ENCODE measurements at places on chromosomes 3 and 15.

GRCh38 chr3:134312072-134312872 lies 61.6 kb upstream of the RYK start:
- DNase-seq = no peak

GRCh38 chr3:143956838-143957237 lies 14.8 kb upstream of the DIPK2A start:
- DNase-seq = no peak

GRCh38 chr3:176789281-176789705 lies 408.0 kb downstream of the TBL1XR1 start:
- no peak for DNase-seq

GRCh38 chr3:59978979-59979378 lies 929.2 kb upstream of the CFAP20DC start:
- DNase-seq = no peak

GRCh38 chr15:78909791-78910228 lies 35.0 kb downstream of the CTSH start:
- DNase-seq = no peak

DNA sequence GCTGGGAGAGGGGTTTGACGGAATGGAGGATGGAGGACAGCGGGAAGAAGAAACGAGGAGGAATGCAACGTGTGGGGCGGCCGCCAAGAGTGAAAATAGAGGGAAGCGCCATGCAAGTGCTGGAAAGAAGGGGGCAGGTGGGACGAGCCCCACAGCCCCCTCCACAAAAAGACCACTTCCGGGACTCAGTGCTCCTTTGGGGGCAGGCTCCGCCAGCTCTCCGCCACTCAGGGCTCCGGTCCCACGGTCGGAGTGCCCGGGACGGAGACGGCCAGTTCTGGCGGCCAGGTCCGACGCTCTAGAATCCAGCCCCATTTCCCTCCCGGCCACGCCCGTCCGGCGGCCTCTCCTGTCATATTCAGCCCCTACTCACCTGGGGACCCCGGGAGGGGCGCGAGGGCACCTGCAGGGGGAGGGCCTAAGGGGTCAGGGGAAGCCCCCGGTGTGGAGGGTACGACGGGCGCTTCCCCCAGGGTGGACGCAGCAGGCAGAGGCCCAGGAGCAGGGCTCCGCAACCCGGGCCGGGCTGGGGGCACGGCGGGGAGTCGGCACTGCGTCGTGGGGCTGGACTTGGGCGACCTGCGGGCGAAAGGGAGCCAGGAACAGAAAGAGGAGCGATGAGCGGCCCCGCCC lies 25.5 kb upstream of the CSPG4 start:
- DNase-seq = no peak

DNA sequence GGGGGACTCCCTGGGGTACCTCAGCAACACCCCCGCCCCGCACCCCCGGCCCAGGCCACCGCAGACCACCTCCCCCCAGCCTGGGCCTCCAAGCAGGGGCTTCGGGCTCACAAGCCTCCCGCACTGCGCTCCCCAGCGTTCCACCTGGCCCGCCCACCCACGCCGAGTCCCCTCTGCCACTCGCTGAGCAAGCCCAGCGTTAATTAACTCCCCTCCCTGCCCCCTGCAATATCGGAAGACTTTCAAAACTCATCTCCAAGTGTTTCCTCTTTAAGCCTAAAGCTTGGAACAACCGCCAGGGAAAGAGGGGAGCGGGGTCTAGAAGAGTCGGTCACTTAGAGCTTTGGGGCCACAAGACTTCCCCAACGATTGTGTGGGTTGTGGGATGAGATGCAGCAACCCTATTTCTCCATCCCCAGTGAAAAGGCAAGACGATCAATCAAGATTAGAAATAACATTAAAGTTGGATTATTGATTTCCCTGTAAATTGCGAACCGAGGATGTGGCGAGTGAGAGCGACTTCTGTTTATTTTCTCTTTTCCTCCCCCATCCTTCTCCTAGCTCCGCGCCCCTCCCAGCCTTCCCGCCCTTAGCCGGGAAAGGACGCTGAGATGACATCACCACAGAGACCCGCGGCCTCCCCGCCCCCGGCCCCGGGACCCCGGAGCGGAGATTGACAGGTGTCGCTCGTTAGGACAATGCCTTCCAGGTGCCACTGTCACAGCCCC lies 30.2 kb downstream of the NR2F2 start:
- DNase-seq = no peak

- DNase-seq = no peak
Observed at GRCh38 chr15:20645956-20646355, 104.4 kb upstream of the GOLGA6L6 start.

- DNase-seq = no peak
Observed at GRCh38 chr3:32239307-32240158, 1.1 kb downstream of the CMTM8 start.

DNA sequence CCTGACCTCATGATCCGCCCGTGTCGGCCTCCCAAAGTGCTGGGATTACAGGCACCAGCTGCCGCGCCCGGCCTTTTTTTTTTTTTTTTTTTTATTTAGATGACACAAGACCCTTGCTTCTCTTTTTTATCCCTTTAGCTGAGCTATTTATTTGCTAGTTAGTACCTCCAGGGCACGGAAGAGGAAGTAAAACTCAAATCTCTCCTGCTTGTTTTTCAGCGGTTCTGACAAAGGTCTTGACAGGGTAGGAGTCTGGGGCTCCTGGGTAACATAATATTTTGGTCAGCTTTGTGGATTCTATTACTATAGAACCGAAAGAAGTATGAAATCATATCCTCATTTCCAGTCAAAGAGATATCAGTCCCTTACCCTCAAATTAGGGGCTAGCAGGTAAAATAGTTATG lies 44.0 kb upstream of the ETV5 start:
- no peak for DNase-seq

DNA sequence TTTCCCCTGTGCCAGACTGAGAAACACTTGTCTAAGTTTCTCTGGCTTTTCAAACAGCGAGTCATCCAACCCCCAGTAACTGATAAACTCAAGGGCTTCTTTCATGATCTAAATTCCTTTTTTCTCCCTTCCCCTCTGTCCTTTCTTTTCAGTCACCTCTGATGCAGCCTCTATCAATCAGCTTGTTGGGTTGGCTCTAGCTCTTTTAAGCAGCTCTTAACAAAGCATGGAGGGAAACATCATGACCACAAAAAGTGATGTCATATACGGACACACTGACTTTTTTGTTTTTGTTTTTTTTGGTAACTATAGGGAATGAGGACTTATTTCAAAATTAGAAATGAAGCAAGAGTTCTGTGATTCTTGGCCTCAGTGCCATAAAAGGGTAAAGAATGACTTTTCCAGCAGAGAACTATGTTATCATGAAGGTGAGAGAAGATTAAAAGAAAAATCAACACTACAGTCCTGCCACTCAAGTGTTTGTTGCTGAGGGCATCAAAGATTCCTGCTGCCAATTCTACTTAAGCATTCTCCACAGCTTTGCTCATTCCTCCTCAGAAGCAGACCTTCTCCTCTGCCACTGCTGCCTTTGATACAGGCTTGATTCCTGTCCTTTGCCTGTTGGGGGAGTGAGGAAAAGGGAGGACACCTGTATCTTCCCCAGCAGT lies 457.0 kb upstream of the ONECUT1 start:
- no peak for DNase-seq

GRCh38 chr3:82281205-82281604 lies 519.8 kb upstream of the GBE1 start:
- no peak for DNase-seq

DNA sequence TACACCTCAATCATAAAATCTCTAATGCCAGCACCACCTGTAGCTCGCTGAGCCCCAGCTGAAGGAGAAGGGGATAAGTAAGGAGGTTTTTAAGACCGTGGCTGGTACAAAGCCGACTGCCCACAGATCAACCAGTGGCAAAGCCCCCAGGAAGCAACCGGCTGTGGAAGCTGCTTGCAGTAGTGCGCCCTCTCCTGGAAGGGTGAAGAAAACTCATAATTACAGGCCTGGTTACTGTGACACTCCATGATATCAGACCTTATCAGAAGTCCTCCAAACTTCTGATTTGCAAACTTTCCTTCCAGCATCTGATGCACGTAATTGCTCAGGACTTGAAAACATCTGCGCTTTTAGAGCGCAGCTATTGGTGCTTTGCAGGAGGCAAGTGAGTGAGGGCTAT lies 63.1 kb upstream of the MCTP2 start:
- no peak for DNase-seq

- no peak for DNase-seq
Observed at GRCh38 chr3:40306336-40306735, 3.2 kb upstream of the EIF1B start.
